Stromal cell of bone marrow (primary cell): ENCODE measurements at places on chromosomes 1 and 21.

DNA sequence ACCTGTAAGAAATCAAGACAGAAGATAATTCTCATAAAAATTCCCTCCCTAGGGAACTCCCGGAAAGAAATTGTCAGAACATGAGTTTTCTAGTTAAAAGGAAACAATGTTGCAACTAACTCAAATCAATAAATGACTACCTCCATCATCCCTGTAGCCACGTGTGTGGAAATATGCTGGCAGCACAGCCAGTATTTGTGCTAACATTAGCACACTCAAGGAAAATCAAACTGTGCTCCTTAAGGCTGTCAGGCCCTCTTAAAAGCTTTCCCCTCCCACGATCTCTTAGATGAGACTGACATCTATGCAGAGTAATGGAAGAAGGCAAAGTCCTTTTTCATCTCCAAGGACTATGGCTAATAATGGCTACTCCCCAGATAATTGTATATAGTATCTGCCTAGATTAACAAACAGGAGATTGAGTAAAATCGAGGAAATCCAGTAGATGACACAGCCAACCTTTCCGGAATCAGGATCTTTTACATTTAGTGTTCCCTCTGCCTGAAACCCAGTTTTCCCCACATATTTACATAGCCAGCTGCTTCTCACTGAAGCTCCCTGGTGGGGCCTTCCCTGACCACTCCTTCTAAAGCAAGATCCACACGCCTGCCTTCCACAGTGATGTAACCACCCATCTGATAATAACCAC, 50.9 kb upstream of the NR5A2 start:
- DNase-seq: no peak

- peak; percentile 73 for DNase-seq
Measured at GRCh38 chr1:35717911-35718476, 690 bp downstream of the C1orf216 start.

DNA sequence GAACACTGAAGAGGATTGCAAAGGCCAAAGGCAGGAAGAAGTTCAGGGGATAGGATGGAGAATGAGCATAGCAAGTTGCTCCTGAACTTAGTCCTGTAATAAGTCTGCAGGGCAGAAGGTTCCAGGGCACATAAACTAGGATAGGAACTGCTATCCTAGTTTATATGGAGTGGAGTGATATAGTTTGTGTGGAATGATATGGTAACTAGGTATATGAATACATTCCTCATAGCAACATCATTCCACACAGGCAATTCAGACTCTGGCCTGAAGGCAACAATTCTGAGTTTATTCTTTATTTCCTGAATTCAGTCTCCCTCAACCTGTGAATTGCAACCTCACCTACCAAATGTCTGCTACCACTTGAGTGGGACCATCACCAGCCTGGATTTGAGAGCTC, 154.9 kb upstream of the GREM2 start:
- no peak for DNase-seq

DNA sequence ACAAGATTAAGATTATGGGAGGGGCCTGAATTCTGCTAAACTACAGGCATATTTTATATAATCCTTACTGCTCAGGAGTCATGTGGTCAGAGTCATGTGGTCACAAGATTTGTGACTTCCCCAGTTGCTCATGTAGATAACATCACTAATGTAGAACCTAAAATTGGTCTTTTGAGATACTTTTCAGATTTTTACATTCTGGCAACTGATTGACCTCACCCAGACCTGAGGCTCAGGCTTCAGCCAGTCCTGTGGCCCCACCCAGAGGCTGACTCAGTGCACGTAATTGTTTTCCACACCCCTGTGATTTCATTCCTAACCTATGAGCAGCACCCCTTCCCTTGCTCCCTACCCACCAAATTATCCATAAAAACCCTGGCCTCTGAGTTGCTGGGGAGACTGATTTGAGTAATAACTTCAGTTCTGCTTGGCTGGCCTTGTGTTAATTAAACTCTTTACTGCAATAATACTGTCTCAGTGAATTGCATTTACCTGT, 41.7 kb upstream of the ZNF326 start:
- DNase-seq: peak; percentile 89

DNA sequence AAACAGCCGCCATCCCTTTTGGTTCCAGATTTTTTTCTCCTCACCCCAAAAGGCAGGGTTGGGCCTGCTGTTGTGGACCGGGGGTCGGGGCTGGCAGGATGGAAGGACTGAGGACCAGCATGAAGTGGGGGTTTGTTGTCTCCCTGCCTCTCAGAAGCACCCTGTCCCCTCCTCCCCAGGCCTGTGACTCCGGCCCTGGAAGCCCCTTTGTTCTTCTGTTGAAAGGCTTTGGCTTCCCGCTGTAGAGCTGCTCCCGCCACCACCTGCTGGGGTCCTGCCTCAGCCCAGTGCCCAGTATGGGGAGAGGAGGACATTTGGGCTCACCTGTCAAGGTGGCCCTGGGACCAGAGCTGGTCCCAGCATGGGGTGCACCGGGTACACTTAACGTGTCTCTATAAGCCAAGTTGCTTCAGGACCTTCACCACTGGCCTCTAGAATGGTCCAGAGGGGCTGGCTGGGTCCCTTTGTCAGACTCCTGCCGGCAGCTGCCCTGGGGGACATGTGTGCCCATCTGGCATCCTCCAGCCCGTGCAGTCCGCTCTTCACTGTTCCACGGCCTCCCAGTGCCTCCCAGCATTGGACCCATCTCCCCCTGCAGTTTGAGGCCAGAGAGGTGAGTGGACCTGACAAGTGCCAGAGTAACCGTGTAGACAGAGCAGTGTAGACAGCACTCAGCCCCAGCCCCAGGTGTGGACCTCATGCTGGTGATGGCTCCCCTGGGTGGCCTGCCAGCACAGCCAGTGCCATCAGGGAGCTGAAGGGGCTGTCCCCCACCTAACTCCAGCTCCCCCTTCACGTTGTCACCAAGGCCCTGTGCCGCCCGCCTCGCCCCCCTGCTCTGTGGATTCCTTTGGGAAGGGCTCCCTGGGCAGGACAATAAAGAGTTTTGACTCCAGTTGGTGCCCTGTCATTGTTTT, 6.1 kb upstream of the SYTL1 start:
- no peak for DNase-seq

DNA sequence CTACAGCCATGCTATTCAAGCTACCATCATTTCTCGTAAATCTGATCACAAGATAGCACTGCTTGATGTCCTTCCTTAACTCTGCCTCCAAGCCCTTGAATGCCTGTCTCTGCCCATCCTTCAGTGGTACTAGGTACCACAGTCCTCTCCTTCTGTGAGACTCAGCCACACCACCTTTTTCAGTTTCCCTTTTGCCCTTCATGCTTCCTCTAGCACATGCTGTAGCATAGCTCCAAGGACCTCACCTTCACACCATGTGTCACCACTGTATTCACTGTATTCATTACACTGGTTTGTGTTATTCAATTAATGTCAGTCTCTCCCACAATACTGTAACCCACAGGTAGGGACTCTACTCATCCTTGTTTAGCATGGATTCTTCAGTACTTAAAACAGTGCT, 8.0 kb upstream of the TP53BP2 start:
- DNase-seq: no peak

DNA sequence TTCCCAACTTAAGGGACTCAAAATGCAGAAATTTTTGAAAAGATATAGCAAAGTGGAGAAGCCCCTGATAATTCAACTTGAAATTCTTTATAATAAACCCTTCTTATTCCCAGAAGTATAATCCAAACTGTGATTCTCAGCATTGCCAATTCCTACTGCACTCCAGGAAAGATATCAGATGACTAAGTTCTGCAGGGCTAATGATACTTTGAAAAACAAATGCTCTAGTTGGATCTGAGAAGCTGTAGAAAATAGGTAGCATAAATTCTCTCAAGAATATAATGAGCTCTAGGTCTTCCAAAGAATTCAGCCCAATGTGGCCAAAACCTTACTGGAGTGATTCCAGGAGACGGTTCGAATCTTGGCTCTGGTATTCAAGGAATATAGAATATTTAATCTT, 294.0 kb upstream of the PTBP2 start:
- peak; percentile 14 for DNase-seq

DNA sequence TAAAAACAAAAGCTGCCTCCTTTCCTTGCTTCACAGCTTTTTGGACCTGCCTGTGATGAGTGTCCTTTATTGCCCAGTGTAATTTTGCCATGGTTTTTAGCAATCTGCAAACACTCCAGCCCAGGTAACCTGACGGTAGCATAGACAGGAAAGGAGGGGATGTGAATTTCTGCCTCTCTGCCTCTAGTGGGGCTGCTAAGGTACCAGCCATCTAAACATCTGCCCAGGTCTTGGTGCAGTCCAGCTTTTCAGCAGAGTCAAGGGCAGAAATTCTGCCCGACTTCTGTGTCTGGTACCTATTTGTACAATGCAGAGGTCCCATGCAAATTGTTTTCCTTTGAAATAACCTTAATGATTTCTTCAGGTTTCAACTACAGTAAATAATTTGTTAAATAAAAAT, 371.4 kb downstream of the KIF26B start:
- no peak for DNase-seq

DNA sequence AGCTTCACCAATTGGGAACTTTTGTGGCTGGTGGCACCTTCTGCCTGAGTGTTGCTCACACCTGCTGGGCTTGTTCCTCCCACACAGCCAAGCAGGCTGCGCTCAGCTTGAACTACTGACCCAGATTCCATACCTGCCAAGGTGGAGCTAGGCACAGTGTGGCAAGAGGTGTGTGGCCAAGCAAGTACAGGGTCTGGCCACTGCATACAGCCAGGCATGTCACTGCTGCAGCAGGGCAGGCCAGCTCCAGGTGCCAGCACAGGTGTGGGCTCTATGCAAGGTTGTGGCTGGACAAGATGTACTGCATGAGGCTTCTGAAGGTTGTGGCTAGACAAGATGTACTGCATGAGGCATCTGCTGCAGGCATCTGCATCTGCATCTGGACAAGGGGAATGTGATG, 1254.8 kb downstream of the AMY1C start:
- DNase-seq: no peak

GRCh38 chr1:225880222-225880588, 2.0 kb downstream of the TMEM63A start:
- DNase-seq: no peak

GRCh38 chr21:15831497-15831896, 101.7 kb downstream of the USP25 start:
- DNase-seq: no peak

GRCh38 chr1:226915672-226915995, 24.5 kb upstream of the COQ8A start:
- DNase-seq: no peak

DNA sequence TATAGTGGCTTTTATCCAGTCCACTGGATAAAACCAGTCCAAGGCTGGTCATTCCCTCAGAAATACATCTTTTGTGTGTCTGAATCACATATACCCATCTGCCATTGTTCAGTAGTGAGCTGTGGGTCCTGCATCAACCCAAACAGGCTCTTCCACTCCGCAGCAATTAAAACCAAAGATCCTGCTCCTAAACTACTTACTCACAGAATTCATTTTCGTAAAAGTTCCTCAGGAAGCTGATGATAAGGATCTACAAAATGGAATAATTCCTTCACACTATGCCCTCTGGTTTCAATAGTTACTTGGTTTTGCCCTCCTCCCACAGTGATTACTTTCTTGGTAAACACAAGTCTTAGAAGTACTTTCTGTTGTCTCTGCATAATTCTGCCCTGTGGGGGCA, 5.1 kb upstream of the MFSD2A start:
- no peak for DNase-seq

- DNase-seq: peak; percentile 89
Measured at GRCh38 chr1:203512848-203513584, 19.1 kb downstream of the OPTC start.

GRCh38 chr1:179206812-179207211, 22.7 kb downstream of the ABL2 start:
- no peak for DNase-seq

- no peak for DNase-seq
Measured at GRCh38 chr21:15108801-15109200, 44.0 kb upstream of the NRIP1 start.

DNA sequence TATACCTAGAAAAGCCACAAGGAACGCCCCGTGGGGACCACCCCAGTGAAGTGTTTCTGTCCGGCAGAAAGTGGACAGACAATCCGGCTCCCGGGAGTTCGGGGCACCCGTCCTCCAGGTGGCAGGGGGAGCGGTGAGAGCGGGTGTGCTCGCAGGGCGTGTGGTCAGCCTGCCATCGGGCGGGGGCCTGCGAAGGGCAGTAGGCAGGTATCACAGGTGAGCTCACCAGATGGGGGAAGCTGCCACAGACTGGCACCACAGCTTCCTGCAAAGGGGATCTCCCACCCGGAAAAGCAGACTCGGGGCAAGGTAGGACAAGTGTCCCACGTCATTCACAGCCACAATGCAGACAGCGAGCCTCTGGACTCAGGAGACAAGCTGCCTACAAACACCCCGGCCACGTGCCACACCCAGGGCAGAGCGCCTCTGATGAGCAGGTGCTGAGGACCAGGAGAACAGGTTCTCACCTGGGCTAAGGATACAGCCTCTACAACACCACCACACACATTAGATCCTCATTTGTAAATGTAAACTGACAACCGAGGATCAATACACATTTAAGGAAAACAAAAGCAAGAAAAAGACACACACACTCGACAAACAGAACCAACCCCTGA, 36.4 kb downstream of the VPS26C start:
- no peak for DNase-seq

DNA sequence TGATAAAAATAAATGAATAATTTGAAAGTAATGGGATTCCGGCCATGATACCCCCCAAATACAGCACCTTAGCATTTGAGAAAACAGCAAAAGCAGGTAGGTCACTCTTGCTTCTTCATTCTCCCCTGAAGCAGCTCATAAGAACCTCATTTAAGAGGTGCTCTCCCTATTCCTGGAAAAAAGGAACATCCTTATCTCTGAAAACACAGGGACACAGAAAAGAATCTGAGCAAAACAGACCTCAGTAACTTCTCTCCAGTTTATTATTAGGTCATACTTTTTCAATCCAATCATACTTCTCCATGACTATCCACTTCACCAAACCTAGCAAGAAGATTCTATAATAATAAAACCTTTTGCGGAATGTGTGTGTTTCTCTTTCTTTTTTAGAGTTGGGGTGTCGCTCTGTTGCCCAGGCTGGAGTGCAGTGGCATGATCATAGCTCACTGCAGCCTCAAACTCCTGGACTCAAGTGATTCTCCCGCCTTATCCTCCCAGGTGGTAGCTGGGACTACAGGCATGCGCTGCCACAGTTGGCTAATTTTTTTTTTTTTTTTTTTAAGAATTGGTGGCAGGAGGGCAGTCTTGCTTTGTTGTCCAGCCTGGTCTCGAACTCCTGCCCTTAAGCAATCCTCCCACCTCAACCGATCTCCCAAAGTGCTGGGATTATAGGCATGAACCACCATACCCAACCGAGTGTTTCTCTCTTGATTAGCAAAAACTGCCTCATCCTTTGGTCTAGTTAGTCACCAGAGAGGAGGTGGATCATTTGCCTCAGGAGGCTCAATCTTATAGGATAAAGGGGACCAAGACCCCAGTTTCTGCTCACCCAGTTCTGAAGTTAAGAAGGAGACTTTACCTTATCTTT, 10.6 kb upstream of the TRIM33 start:
- DNase-seq: no peak

- DNase-seq: no peak
Measured at GRCh38 chr1:82330330-82330729, 529.6 kb downstream of the ADGRL2 start.

DNA sequence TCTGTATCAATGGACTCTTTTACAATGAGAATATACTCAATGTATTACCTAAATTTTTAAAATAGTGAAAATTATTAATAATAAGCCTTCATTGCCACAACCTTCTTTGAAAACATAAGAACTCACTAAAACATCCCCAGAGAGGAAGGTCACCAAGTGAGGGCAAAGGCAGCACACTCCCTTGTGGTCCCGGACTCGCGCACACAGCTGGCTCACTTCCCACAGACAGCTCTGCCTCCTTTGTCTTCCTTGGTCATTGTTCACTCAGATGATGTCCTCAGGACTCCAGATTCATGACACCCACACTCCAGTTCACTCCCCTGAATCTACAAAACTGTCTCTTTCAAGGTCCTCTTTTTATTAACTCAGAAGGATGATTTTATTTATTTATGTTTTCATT, 19.2 kb upstream of the UBR4 start:
- DNase-seq: no peak
